Fibroblast of mammary gland (primary cell): ENCODE measurements at places on chromosomes 4 and X.

GRCh38 chrX:10156199-10157031 lies at the start of gene CLCN4:
Gene CLCN4 (plus strand): TSS chrX:10156975. CDS start chrX:10185033, 28,058 bp downstream.
- peak; percentile 43 for DNase-seq

DNA sequence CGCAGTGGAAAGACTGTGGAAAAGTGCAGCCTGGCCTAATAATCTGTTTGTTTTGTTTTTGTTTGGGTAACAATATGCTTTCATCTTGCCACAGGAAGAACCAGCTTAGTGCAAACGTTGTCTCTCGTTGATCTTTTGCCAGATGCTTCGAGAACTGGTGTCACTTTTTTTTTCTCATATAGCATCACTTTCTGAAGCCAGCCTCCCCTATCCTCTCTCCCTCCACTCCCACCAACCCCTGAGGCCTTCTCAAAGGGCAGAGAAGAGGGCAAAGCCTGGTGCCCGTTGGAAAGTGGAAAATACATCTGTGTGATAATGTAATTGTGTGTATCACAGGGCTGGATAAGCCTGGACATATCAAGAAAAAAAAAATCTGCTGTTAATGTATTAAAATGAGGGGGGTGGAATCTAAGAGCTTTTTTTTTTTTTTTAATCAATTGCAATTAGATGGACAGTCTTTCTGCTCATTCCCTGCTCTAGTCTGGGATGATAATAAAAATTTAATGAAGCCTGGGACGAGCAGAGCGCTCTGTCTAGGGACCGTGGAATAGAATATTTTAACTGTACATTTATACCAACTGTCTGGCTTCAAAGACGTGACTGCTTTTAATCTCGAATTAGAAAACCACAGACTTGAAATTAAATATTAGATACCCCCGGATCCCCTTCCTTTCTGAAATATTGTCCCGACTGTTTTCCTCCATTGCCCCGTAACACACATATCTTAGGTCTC lies 8.1 kb downstream of the POU4F2 start:
- no peak for DNase-seq

DNA sequence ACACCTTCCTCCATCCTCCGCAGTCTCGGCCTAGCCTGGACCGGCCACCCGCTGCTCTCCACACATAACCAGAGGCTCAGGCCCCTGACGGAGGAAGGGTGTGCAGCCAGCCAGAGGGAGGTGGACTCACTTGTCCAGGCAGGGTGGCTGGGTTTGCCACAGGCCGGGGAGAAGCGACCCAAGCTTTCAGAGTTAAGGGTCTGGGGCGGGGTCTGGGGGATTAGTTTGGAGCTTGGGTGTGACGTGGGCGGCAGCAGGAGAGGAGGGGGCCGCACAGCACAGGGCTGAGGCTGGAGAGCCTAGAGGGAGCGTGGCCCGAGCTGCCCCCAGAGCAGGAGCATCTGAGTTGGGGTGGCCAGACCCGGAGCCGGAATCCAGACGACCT lies 22.4 kb upstream of the CPLX1 start:
- no peak for DNase-seq

DNA sequence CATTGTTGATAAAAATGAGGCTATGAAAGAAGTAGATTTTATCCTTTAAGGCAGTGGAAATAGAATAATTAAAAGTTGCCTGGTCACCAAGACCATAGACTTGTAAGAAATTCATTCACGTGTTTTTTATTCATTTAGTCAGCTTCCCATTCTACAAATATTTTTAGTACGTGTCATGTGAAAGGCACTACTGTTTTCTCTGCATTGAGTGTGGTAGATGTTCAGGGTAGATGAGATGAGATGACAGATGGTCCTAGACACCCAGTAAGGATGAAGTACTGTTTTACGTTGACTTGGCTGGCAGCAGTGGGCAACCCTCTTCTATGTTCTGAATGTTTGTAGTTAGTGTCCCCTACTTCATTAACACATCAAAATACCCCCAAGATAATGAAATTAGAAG lies 228.1 kb downstream of the ARHGAP24 start:
- peak; percentile 17 for DNase-seq

- DNase-seq: no peak
Measured at GRCh38 chr4:153438916-153439756, 27.0 kb upstream of the TMEM131L start.

- DNase-seq: peak; percentile 1
Measured at GRCh38 chrX:52082578-52082977, 13.6 kb upstream of the MAGED4B start.

DNA sequence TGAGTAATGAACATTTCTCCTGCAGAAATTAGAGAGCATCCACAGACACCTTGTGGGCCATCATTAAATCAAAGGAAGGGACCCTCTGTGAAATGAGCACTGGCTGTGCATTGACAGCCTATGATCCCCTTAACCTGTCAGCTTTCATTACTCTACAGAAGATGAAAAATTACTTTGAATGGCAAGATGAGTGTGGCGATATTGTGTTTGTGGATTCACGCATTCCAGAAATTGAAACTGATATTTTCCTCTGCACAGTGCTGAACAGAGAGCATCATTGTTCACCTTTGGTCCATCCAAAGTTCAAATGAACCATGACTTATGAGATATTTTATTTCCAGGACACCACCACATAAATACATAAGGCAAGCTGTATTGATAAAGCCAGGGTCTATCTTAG lies 374.8 kb upstream of the ANXA10 start:
- no peak for DNase-seq

DNA sequence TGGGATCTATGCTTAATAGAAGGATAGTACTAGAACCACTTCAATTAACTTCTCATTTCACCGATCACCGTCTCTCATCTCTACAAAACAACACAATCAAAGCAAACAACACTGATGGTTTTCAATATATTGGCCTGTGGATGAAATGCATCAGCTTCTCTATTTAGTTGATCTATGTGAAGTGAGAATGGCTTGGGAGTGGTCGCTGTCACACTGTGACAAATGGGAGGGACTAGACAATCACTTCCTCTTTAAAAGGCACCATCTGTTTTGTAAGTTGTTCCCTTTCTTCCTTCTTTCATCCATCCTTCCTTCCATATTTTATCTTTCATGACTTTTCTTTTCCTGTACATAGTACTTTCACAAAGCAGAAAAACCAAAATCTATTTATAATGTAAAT lies 23.9 kb upstream of the NWD2 start:
- DNase-seq: no peak

GRCh38 chrX:3815896-3816664 lies 102.6 kb upstream of the PRKX start:
- DNase-seq: peak; percentile 28

GRCh38 chr4:55018521-55018920 lies 106.9 kb downstream of the KDR start:
- no peak for DNase-seq

DNA sequence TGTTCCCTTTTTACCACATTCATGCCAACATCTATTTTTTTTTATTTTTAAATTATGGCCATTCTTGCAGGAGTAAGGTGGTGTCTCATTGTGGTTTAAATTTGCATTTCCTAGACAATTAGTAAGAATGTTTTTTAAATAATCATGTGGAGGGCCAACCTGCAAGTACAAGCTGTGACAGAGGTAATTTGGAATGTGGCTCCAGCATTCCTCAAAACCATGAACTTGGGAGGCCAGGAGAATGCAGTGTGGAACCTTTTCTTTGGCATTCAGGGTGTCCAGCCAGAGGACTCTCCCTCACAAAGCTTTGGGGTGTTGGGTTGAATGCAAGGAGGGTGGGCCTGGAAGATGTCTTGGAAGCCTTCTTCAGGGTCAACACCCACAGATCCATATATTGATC lies 7.3 kb upstream of the TMEM185A start:
- no peak for DNase-seq

DNA sequence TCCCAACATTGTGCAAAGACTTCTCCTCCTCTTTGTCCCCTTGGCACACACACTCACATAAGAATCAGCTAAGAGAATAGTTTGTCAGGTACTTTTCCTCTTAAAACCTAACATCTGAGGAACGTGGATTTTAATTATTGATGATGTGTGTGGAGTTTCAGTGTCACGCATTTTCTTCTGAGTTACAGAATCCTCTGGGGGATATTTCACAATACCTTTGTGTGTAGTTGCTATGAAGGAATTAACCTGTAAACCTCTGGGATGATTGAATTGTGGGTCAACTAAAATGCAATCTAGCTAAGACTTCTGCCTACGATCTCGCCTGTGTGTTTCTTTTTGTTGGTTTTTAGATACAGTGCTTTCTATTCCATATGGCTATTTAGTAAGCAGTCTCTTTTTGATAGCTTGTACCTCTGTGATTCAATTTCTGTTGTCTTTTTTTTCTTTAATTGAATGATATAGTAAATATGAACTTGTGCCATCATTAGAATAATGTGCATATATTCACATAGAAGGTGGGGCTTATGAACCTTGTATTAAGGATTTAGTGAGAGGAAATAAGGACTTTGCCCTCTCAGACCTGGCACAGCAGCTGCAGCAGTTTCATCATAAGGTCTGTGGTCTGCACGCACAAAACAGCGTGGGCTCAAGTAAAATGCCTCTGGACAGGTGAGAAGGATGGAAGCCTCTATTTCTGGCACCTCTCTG lies 99.2 kb downstream of the TSPAN7 start:
- DNase-seq: no peak

DNA sequence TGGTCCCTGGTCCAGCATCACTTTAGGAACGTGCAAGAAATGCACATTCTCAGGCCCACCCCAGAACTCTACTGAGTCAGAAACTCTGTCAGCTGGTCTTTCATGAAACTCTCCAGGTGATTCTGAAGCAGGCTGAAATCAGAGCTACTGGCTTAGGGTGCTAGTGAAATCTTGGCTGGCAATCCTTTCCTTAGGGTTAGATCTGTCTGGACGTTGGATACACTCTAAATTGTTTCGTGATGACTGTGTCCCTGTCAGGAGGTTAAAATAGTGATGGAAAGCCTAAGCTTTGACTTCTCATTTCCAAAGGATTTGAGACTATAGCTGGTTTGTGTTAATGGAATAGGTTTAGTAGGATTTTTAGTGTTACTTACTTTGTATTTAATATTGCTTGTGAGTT lies 99.1 kb downstream of the ARHGAP10 start:
- DNase-seq: peak; percentile 83

- no peak for DNase-seq
Measured at GRCh38 chr4:24747234-24747975, 48.0 kb upstream of the SOD3 start.

DNA sequence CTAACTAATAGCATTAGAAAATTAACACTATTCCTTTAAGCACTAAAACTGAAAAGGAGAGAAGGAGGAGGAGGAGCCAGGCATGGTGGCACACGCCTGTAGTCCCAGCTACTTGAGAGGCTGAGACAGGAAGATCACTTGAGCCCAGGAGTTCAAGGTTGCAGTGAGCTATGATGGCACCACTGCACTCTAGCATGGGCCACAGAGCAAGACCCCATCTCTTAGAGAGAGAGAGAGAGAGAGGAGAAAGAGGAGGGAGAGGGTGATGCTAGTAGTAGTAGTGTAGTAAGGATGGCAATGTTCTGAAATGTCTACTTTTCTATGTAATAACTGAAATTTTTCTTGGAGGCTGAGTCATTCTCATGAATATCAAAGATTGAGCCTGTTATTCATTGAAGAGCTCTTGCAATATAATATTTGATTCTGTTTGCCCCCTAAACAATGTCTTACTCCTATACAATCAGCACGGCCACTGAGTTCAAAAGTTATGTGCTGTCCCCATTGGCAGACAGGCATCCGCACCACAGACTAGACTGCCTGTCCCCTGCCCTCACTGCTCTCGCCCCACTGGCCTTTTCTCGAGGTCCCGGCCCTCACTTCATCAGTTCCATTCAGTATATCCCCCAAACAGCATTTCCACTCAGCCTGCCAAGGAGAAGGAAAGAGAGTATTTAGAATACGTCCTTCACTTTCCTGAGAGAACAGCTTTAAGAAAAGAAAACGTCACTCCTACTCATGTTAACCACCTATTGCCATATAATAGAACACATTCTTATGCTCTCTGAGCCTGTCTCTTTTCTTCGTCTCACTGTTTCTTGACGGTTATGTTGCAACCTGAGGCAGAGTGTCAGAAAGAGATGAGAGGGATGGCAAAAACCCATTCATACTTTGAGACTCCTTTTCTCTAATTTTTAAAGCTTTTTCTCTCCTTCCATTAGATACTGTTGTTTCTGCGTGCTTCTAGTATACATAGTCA lies 238.1 kb downstream of the PALLD start:
- DNase-seq: peak; percentile 49

- no peak for DNase-seq
Measured at GRCh38 chr4:6929812-6930464, 20.3 kb downstream of the TBC1D14 start.

- DNase-seq: no peak
Measured at GRCh38 chrX:13194291-13195103, 125.4 kb downstream of the ATXN3L start.

DNA sequence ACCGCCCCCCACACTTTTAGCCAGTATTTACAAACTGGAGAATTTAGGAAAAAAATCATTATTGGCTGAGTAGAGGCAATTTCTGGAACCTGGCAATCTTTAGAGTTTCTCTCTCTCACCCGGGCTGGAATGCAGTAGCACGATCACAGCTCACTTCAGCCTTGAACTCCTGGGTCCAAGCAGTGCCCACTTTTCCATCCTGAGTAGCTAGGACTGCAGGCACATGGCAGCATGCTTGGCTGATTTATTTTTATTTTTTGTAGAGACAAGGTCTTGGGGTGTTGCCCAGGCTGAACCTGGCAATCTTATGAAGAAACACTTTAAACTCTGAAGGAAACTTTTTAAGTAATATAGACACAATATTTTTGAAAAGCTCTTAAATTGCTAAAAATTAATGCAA lies 120.1 kb downstream of the AFF1 start:
- DNase-seq: no peak

GRCh38 chrX:123223859-123224258 lies 39.8 kb downstream of the GRIA3 start:
- DNase-seq: no peak

DNA sequence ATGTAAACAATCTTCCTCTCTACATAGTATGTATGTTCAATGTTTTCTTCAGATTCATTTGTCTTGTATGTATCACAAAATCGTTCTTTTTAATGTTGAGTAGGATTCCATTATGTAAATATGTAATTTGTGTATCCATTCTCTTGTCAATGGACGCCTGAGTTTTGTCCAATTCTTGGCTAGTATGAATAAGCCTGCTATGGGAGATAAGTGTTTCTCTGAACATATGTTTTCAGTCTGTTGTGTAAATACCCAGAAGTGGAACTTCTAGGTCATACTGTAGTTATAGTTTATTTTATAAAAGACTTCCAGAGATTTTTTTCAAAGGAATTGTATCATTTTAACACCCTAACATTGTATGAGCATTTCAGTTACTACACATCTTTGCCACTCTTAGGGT lies 2.8 kb downstream of the SMIM31 start:
- no peak for DNase-seq

DNA sequence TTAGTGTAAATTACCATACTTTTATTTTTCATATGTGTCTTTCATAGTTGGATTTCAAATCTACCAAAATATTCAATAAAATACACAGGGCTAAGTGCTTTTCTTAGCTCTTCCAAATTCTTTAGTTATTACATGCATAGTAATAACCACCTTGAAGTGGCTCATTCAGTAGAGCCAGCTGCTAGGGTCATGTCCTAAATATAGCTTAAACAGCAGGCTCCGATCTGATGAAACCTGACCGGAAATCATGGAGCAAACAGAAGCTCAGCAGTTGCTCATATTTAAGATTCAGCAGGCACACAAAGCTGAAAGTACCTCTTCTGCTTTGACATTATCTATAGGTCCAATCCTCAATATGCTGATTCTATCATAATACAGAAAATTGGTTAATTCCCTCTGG lies 1470.4 kb downstream of the ADGRL3 start:
- no peak for DNase-seq

GRCh38 chrX:23901805-23902204 lies 5.9 kb downstream of the APOO start:
- DNase-seq: peak; percentile 85
